ENCODE measurements at places on chromosomes 3 and 15. TPM values are rescaled to one million over a fixed set of nuclear protein-coding genes. Genes with fewer than 3 reads are reported as not detected.

DNA sequence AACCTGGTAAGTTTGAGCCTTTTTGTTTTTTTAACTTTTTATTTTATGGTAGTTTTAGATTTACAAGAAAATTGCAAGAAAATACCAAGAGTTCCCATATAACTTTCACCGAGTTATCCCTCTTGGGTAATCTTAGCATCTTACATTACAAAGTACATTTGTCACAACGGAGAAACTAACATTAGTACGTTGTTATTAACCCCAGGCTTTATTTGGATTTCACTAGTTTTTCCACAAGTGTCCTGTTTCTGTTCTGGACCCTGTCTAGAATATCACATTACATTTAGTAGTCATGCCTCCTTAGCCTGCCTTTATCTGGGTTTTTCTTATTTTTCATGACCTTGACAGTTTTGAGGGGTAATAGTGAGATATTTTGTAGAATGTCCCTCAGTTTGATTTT lies 53.5 kb upstream of the KPNA4 start:
- H3K27me3 ChIP-seq: no peaks in the 10 kb centered on the region
- H3K27ac ChIP-seq: no peak overlapping the region
- peaks cover 13% of the 10 kb centered on the region for H3K4me1 ChIP-seq
- H3K4me3 ChIP-seq: no peak overlapping the region

USF3 gene
- 13.2 TPM for total RNA-seq

GALNT15 gene
- 21.8 TPM for total RNA-seq

NAALADL2 gene
- 6.2 TPM for total RNA-seq

Measured in body of pancreas (tissue), 4 donors.